ENCODE measurements at places on chromosomes 12 and 14.

DNA sequence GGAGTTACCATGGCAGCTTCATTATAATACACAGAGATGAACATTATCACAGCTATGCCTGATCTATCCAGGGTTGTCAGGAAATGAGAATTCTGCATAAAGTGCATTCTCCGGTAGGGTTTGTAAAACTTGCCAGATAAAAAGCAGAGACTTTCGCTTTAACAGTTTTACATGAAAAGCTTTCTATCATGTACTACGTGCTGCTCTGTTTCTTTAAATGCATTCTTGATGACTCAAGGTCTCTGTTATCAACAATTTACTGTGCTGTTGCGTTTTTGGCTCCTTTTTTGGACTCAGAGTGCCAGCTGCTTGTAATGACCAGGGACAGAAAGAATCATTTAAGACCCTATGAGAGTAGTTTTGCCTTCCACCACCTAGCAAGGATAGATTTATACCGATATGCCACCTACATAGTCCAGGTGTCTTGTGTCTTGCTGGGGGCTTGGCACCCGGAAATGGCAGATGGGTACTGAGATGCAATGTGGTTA, 371.2 kb downstream of the BTG1 start:
- no peak for DNase-seq

DNA sequence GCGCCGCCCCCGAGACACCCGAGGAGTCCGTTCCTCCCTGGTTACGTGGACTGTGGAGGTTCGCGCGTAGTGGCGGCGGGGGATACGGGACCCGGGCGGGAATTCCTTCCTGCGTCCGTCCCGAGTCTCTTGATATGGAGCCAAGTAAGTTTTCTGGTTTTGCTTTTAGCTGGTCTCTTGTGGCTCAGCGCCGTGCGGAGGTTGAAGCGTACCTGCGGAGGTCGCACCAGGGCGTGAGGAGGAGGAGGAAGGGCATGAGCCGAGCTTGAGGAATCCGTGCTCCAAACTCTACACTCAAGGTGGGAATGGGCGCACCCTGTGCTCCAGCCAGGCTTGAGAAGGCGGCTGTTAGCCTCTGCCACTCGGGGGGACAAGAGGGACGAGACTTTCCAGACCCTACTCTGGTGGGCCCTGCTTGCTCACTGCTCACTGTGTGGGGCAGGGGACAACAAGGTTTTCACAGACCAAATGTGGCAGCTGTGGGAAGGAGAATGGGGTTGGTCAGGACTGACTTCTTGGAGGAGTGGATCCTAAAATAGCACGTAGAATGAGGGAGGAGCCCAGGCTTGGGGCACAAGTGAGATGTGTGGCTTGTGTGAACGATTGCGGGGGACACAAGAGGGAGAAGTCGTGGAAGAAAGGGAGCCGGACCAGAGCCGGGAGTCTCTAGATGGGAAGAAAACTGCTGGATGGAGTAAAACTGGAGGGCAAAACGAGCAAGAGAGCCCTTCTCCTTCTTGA, 577 bp downstream of the ATG101 start:
- no peak for DNase-seq

- no peak for DNase-seq
Measured at GRCh38 chr12:47797441-47797840, 22.3 kb downstream of the HDAC7 start.

- no peak for DNase-seq
Measured at GRCh38 chr14:38786921-38787320, 316.1 kb downstream of the SEC23A start.

DNA sequence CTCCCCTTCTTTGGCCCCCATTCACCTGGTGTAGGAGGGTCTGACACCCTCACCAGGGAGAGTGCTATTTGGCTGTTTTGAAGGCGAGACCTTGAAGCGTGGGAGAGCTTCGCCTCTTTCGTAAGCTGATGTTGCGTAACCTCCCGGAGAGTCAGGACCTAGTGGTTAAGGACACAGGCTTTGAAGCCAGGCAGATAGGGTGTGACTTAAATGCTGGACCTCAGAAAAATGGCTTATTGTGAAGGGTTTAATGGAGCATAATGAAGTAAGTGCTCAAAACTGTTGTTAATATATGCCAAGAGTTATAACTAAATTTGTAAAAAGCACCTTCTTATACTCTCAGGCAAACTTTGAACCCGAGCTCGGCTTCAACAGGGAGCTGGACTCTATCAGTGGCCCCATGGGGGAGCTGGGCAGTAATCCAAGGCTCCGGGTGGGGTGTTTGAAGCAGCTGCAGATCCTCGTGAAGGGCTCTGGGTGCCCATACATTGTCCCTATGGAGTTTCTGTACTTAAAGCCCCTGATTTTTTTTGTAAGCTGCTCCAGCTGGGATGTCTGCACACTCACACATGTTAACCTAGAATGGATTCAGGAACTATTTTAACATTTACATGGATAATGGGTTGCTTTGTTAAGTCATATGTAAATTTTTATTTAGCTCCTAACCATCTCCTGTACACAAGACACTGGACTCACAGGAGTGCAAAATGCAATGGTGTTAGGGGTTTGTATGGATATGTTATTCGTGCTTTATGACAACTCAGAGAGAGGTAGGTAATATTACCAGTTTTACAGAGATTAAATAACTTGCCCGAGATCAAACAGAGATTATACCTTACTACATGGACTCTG, 26.0 kb downstream of the PPFIBP1 start:
- DNase-seq = peak; percentile 7

DNA sequence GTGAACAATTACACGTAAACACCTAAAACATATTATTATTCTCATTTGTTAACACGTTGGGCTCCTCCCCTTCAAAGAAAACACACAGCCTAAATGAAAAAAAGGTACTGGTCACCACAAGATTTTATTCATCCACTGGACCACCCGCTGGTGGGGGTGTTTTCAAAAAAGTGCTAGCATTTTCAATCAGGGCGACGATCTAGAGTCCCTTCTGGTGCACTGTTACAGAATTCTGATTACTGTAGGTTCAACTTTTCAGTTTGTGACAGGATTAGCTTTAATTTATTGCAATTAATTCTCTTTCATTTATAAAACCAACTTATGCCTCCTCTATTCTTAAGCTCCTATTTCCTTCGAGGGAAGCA, 443 bp downstream of the MAGOHB start:
- DNase-seq = no peak

- peak; percentile 68 for DNase-seq
Measured at GRCh38 chr12:117105902-117106301, 6.7 kb upstream of the TESC start.

DNA sequence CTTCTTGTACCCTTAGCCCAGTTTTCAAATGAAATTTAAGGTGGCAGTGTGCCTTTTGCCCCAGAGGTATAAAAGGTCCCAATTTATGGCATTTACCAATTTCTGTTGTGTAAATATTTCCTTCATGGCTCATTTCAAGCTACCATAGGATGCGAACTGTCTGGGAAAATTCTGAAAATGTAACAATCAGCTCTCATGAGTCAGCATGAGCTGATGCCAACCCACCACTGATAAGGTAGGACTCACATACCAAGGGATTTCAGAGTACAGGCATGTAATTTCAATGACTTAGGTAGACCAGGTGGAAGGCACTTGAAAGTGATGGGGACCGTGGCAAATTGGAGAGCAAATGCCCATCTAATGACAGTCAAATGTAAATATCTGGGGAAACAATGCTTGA, 169.5 kb downstream of the TTC8 start:
- DNase-seq = no peak
